ENCODE measurements at places on chromosomes 7 and 10.

DNA sequence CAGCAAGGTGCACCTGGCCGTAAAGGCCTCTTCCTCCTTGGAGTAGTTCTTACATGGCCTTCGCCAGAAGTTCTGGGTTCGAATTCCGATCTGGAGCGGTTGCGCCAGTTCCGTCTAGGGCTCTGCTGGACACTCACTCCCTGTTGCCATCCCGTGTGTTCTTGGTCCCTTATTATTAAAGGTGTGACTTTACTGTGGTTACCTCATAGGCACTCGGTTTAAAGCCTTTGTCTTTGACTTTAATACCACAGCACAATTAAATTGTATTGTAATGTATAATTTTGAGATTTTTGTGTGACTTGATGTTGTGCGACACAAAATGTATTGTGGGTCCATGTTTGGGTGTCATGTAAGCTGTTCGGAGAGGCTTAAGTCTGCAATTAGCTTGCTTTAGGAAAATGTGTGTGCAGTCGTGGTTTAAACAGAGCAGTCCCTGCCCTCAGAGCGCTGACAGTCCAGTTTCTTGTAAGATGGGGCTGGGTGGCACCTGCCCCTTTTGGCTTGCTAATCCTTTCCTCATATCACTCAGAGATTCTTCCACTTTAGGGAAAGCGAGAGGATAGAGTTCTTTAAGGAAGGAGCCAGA, 919 bp downstream of the INPP5F start:
- DNase-seq: no peak

GRCh38 chr10:89352802-89353201, 25.0 kb downstream of the IFIT3 start:
- DNase-seq: no peak

DNA sequence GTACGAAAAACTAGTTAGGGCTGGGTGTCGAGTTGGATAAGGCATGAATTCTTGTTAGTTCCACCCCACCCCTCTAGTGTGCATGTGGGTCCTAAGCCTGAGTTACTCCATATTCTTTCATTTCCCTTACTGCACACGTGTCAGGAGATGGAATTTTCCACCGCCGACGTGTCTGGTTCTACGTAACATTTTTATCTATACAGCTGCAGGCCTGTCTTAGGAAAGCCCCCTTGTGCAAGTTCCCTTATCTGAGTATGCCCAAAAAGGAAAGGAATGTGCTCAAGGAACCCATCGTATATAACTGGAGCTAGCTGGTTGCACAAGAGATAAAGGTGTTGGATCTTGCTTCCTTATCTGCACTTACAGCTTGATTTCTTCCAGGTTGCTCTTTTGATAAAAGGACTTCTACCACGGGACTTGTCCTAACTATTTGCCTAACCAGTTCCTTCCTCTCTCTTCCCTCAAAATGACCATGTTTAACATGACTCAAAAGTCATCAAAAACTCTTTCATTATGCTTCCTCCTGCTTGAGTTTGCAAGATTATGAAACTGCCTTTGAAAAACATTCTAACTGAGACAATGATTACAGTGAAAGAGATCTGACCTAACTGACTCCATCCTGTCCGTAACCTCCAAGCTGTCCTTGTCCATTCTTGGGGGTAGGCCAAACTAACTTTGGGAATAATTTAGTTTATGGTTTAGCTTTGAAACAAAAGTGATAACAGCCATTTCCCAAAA, 181.4 kb downstream of the AKR1D1 start:
- no peak for DNase-seq

DNA sequence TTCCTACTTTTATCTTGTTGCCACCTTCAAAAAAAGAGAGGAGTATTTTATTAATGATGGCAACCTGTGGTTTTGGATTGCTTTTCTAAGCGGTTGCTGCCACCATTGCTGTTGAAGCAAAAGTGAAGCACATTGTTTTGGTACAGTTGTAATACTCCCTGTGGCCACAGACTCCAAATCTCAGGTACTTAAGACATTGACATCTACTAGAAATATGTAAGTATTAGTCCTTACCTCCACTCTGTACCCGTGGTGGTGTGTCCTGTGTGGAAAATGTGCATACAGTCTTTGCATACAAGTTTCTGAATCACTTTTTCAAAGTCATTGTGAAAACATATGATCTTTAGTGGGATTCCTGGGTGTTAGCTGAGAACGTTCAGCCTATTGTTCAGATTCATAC, 85.7 kb downstream of the ANLN start:
- no peak for DNase-seq

- DNase-seq: no peak
These were observed 43.1 kb downstream of the NKX6-2 start for GRCh38 chr10:132742837-132743194.

DNA sequence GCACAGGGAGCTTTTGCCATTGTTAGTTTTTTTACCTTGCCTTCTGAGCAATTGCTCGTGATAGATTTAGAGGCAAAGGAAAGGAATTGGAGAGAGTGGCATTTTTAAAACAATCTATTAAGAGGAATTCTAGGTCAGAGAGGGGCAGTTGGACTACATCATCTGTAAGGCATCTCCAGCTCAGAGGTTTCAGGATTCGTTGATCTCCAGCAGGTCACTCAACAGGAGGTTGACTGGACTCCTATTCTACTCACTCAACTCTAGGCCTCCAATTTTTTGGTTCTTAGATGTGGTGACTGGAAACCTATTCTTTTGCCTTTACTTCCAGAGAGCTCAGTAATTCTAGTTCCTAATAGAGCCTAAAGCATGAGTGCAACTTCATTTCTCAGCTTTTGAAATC, 42.8 kb downstream of the TBXAS1 start:
- no peak for DNase-seq

DNA sequence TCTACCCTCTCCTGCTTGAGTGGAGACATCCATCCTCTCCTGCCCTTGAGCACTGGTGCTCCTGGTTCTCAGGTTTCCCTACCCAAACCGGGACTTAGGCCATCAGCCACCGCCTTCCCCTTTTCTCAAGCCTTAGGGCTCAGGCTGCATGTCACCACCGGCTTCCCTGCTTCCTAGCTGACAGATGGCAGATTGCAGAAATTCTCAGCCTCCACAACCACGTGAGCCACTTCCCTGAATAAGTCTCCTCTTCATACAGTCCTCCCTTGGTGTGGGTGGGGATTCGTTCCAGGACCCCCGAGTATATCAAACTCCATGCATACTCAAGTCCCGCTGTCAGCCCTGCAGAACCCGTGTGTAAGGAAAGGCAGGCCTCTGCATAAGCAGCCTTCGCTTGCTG, 203.5 kb upstream of the ZNF32 start:
- no peak for DNase-seq

DNA sequence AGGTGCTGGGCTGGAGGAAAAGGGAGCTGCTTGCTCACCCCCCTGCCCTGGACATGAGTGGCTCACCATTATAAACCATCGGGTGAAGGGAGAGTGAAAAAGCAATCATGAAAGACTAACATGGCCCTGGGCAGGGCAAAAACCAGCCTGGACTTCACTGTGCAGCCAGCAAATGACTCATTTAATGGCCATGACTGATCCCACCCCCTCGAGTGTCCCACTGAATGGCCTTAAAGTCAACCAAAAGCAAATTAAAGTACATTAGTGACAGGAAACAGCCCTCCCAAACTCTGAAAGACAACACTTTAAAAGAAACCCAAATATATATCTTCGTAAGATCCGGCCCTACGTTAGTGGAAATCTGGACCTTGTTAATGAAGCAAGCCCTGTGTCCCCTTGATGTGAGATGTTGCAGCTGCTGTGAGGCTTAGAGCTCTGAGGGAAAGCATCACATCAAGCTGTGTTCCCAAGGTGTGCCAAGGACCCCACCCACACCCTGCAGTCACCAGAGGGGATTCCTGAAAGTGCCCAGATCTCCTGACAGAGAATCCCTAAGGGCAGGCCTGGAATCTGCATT, 31.2 kb downstream of the ADCYAP1R1 start:
- DNase-seq: no peak

GRCh38 chr10:63667596-63668480, 146.6 kb downstream of the REEP3 start:
- DNase-seq: no peak

DNA sequence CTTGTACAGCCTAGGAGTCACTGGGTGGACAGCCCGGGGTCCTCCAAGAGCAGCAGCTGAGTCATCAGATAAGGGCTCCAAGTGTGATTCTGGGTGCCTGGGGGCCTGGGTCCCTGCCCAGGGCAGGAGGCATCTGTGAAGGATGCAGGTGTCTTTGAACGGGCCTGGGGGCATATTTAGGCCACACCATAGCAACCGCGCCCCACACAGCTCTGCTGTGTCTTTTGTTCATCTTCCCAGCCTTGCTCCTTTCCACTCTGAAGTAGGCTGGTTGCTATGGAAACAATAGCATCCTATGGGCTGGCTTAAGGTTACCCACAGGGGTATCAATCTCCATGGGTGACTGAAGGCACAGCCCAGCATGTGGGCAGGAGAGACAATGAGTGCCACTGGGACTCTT, 324.7 kb downstream of the TCERG1L start:
- no peak for DNase-seq

DNA sequence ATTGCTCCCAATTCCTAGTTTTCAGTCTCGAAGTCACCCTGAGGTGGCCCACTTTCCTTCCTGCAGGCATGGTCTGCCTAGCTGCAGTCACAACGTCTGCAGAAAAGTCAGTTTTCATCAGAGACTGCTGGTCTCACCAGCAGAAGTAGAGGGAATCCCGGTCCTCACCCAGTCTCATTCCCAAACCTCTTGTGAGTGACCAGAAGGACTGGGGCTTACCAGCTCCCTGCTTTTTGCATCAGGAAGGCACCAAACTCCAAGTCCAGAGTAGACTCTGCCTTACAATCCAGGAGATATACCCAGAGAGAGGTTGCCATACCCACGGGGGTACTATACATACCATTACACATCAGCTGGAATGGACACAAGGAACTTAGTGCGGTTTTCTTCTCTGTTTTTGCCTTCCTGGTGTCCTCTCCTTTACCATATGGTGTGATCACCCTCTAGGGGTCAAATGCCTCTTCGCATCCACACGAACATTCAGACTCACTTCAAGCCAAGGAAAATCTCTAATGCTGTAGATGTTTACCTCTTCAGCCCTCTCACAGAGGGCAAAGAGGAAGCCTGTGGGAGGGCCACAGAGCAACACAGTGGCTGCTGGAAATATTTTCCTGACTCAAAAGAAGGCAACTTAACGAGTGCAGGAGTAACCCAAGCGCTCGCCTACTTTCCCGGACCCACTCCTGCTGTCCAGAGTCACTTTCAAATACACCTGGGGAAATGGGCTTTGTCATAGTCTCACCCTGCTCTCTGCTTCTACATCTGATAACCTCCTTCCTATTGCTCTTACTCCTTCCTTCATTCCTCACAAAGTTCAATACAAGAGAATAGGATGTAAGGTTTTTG, 220.9 kb downstream of the C7orf25 start:
- DNase-seq: peak; percentile 77

- DNase-seq: no peak
These were observed 1.5 kb downstream of the KMT2E start for GRCh38 chr7:105015390-105015965.

DNA sequence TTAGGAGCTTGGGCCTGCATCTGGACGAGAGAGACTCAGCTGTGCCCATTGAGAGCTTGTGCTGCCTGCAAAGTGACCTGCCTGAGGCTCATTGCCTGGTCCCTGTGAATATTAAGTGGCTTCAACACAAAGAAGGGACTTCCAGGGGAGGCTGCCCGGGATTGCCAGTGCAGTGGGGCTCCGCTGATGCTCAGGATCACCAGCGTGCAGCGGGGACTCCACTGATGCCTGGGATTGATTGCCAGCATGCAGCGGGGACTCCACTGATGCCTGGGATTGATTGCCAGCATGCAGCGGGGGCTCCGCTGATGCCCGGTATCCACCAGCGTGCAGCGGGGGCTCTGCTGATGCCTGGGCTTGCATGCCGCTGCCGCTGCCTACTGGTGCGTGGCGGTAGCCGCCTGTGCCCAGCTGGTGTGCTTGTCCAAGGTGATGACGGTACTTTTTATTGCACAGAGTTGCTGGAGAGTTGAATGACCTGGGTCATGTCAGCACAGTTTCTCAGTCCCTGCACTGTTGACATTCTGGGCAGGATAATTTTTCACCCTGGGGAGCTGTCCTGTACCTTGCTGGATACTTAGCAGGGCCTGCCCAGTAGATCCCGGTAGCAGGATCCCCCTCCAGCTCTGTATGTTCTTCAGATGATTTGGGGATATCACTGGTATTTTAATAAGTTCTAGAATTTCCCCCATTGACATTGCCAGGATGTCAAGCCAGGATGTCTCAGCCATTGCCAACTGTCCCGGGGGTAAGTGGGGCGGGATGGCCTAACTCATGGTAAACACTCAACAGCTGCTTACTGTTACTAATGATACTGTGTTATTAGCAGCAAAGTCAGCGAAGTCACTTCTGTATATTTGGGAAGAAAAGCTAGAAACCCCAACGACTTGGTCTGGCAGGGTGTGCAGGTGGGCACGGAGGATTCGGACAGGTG, 13.0 kb downstream of the DOCK1 start:
- DNase-seq: no peak

DNA sequence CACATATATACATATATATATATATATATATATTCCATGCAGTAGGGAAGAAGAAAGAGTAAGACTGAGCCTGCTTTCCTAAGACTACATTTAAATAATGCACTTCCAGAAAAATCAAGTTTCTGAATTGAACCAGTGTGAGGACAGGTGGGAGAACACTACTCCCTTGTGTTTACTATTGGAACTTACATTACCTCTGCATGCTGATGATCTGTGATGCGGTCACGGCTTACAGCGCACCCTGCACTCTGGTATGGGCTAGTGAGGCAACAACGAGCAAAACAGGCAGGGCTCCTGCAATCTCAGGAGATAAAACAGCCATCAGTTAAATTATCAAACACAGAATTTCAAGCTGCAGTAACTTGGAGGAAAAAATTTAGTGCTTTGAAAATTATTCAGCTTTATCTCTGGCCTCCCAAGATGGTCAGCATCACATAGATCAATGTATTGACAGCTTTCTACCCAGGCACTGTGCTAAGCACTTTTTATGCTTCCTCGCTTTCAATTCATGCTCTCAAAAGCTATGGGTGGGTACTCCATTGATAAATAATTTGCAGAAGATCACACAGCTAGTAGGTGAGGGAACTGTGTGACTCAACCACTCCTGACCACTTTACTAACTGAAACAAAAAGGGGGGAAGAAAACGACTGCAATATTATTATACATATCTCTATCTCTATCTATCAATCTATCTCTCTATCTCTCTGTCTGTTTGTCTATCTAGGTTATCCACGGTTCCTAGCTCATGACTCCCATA, 20.5 kb upstream of the SLC16A12 start:
- no peak for DNase-seq

- no peak for DNase-seq
These were observed 2.6 kb downstream of the PRLHR start for GRCh38 chr10:118592675-118593330.

GRCh38 chr10:132899054-132899750, 43.2 kb downstream of the CFAP46 start:
- DNase-seq: no peak

- DNase-seq: no peak
These were observed 322.1 kb upstream of the AUTS2 start for GRCh38 chr7:69276011-69276729.

GRCh38 chr10:6699336-6699735, 119.3 kb upstream of the PRKCQ start:
- no peak for DNase-seq

GRCh38 chr10:81414038-81414437, 461.0 kb upstream of the NRG3 start:
- DNase-seq: peak; percentile 72

All from islet precursor cell (in vitro differentiated cells).